ENCODE measurements at places on chromosomes 2 and 18. TPM values are rescaled to one million over a fixed set of nuclear protein-coding genes. Genes with fewer than 3 reads are reported as not detected.

RELCH gene
- total RNA-seq: 20.1 TPM

SLC9A4 gene
- total RNA-seq: 0.85 TPM

PAIP2B gene
- total RNA-seq: 6.1 TPM

LTBP1 gene
- total RNA-seq: 10.3 TPM

ONECUT2 gene
- 0.40 TPM for total RNA-seq

HOXD13 gene
- not detected for total RNA-seq

SCN3A gene
- not detected for total RNA-seq

All from PC-9 (cell line).